ENCODE measurements at places on chromosomes 2 and 18. TPM values are rescaled to one million over a fixed set of nuclear protein-coding genes. Genes with fewer than 3 reads are reported as not detected.

DNA sequence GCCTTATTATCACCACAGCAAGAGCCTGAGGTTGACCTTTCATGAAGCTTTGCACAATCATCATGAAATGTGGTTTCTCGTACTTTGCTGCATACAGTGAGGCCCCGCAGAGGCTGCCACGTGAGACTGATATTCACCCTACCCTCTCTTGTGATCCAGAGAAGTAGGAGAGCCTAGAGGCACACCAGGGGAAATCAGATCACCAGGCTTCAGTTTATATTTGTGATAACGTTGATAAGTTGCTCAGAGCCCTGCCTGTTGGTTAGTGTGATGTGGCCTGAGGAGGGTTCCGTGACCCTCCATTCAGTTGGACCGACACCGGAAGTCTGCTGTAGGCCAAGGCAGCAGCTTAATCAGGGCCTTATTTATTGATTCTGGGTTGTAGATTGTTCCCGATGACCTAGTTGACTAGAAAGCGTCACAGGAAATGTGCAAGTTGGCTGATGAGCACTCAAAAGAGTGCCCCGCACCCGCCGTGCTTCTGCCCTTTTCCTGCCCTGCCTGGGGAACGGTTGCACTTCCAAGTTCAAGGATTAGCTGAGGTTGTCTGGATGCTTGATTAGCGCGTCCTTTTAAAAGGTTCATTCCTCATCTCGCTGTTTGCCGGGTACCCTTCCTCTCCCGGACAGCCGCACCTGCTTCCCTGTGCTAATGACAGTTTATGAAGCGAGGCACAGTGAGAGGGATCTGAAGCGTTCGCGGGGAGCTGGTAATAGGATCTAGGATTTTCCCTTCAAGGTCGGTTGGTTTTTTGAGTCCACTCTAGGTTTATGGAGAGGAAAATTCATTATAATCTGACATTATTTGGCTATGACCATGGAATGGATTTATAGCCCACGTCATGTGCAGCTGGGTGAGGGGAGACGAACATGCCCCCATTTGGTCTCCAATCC, 146.4 kb downstream of the SH3RF3 start:
- DNase-seq: no peak
- no peaks in the 10 kb centered on the region for H3K27me3 ChIP-seq
- peak overlapping the region; percentile 51 for H3K27ac ChIP-seq
- H3K4me1 ChIP-seq: peaks cover 1% of the 10 kb centered on the region
- H3K36me3 ChIP-seq: no peaks in the 10 kb centered on the region

DNA sequence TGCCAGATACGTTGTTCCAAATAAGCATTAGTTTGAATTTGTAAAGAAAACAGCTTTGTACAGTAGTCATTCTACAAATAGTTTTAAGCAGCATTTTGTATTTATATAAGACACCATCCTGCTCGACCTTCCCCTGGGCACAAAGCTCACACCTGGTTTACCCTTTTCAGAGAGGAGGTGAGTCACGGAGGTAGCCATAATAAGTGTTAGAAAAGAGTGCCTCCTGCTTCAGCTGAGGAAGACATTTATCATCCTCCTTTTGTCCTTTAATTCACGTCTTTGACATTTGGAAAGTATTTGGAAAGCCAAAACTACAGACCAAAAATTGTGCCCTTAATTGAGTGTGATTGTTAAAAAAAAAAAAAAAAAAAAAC, 6.8 kb downstream of the RAB12 start:
- H3K4me3 ChIP-seq: no peak overlapping the region
- DNase-seq: no peak
- H3K4me1 ChIP-seq: peaks cover 10% of the 10 kb centered on the region
- peaks cover 4% of the 10 kb centered on the region for H3K36me3 ChIP-seq
- H3K27ac ChIP-seq: no peak overlapping the region

TUBA3D gene
- total RNA-seq: not detected

DNA sequence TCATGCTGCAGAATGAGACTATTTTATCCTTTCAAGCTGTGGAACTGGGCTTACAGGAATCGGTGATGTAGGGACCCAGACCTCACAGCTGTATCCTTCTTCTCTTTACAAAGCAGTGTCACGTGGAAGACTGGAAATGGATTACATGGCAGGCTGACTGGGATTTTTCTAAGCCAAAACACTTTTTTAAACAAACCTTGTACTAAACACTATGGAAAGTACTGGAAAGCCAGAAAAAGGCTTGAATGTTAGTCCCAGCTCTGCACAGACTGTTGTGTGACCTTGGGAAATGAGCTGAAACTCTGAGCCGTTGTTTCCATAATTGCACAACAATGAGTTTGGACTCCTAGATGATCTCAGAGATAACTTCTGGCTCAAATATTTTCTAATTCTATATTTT, 7.6 kb upstream of the ADAM23 start:
- no peak overlapping the region for H3K4me3 ChIP-seq
- H3K36me3 ChIP-seq: no peaks in the 10 kb centered on the region
- no peak for DNase-seq

GRCh38 chr2:14632133-14632936, at the start of gene LRATD1:
Gene LRATD1, plus strand, starts transcription at chr2:14632717. Its CDS starts 1,263 bp downstream, at chr2:14633980.
- DNase-seq: peak; percentile 93
- H3K27ac ChIP-seq: peak within 1 kb of the TSS; percentile 95
- H3K4me3 ChIP-seq: peak within 1 kb of the TSS; percentile 100
- H3K27me3 ChIP-seq: no peaks in the 10 kb centered on the region
- peaks cover 22% of the 10 kb centered on the region for H3K36me3 ChIP-seq
- H3K4me1 ChIP-seq: peaks cover 26% of the 10 kb centered on the region

ID2 gene
- 292 TPM for total RNA-seq

CFC1 gene
- 27.7 TPM for total RNA-seq

DNAJC5G gene
- total RNA-seq: not detected

GRCh38 chr18:23243178-23243577, 107.9 kb downstream of the CABLES1 start:
- peaks cover 1% of the 10 kb centered on the region for H3K36me3 ChIP-seq
- no peaks in the 10 kb centered on the region for H3K27me3 ChIP-seq
- no peak overlapping the region for H3K4me3 ChIP-seq

HRH4 gene
- total RNA-seq: not detected

- H3K36me3 ChIP-seq: no peaks in the 10 kb centered on the region
- H3K4me1 ChIP-seq: no peaks in the 10 kb centered on the region
- H3K27ac ChIP-seq: no peak overlapping the region
- H3K27me3 ChIP-seq: no peaks in the 10 kb centered on the region
- DNase-seq: no peak
Observed at GRCh38 chr2:47118581-47118980, 36.5 kb downstream of the STPG4 start.

- H3K27ac ChIP-seq: no peak overlapping the region
- H3K36me3 ChIP-seq: no peaks in the 10 kb centered on the region
Observed at GRCh38 chr2:203740871-203741281, 34.4 kb downstream of the CD28 start.

DNA sequence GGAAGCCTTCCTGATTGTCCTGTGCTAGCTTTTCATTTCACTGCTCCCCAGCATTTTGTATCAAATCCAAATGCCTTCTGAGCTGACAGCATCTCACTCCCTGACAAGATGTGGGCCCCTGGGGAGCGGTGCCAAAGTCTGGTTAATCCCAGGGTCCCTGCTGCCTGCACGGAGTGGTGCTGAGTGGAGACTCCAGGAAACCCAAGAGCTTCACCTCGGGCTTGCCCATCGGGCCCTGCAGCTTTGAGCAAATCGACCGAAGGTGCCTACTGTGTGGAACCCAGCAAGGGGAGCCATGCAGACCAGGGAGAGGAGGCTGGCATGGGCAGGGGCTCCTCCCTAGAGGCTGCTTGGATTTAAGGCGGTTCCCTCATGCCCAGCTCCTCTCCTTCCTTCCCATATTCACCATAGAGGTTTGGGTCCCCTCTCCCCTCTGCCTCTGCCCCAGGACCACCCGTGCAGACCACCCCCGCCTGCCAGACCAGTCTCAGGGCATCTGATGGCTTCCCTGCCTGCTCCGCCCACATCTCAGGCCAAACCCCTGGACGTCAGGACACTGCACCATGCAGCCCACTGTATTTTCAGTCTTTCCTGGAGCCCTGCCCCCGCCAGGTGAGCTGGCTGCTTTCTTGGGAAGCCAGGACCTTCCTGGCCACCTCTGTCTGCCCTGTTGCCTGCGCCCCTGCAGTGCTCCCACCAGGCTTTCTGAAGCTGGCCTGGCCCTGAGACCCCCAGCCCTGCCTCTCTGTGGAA, 37.8 kb downstream of the RRM2 start:
- H3K4me3 ChIP-seq: no peak overlapping the region
- H3K36me3 ChIP-seq: no peaks in the 10 kb centered on the region
- peaks cover 3% of the 10 kb centered on the region for H3K4me1 ChIP-seq
- DNase-seq: no peak
- no peak overlapping the region for H3K27ac ChIP-seq

- H3K27ac ChIP-seq: no peak overlapping the region
- H3K36me3 ChIP-seq: no peaks in the 10 kb centered on the region
- peaks cover 10% of the 10 kb centered on the region for H3K27me3 ChIP-seq
- H3K4me1 ChIP-seq: no peaks in the 10 kb centered on the region
- no peak overlapping the region for H3K4me3 ChIP-seq
Observed at GRCh38 chr2:96396095-96396494, 60.5 kb downstream of the NCAPH start.

DNA sequence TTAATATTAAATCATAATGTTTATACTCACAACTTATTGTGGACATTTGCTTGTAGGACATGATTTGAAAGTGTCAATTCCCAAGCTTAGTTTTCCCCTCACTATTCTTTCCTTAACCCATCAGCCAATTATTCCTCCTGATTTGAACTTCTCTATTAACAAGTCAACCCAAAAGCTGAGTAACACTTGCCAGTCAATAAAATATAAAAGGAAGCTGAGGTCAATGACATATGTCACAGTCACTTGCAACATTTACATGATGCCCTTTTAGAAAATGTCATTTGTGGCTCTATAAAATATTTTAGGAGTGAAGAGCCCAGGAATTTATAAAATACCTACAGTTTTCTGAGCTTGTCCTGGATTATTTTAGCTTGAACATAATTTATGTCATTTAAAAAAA, 7.2 kb downstream of the CCDC68 start:
- H3K27ac ChIP-seq: no peak overlapping the region
- H3K4me3 ChIP-seq: no peak overlapping the region
- DNase-seq: no peak
- H3K4me1 ChIP-seq: peaks cover 25% of the 10 kb centered on the region
- H3K27me3 ChIP-seq: no peaks in the 10 kb centered on the region

DNA sequence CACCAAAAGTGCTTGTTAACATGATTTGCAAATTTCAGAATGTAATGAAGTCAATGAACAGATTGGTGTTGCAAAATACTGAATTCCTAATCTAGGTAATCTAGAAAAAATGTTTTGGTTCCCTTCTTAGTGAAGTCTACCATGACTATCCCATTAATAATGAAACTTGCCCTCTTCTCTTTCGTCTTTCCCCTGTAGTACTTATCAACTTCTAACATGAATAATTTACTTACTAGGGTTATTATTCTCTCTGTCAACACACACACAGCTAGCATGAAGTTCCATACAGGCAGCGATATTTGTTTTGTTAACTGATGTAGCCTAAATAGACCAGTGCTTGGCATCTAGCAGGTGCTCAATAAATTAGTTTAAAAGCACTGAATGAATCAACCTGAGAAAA, 160.2 kb downstream of the NCK2 start:
- peaks cover 9% of the 10 kb centered on the region for H3K4me1 ChIP-seq
- no peak for DNase-seq
- H3K36me3 ChIP-seq: peaks cover 7% of the 10 kb centered on the region
- H3K4me3 ChIP-seq: no peak overlapping the region
- H3K27ac ChIP-seq: no peak overlapping the region
- H3K27me3 ChIP-seq: no peaks in the 10 kb centered on the region

DNA sequence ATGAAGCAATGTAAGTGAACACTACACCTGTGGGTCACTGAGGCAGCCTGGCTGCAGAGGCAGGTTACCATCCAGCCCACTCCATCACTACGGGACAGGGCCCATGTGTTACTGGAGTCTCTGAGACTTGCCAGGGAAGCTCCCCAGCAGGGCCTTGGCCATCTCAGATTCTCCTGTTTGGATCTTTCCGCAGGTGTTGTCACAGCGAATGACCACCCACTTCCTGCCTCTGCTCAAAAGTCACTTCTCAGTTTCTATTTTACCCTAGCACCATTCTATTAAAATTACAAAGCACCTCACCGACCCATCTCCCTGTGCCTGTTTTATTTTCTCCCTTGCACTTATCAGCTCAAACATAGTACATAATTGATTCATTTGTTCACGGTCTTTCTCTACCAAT, 34.5 kb upstream of the L3MBTL4 start:
- H3K27ac ChIP-seq: no peak overlapping the region
- no peaks in the 10 kb centered on the region for H3K36me3 ChIP-seq
- DNase-seq: no peak
- peaks cover 4% of the 10 kb centered on the region for H3K27me3 ChIP-seq
- H3K4me1 ChIP-seq: peaks cover 18% of the 10 kb centered on the region

GRCh38 chr2:229456091-229456490, 185.0 kb upstream of the PID1 start:
- no peak for DNase-seq
- no peak overlapping the region for H3K4me3 ChIP-seq
- H3K4me1 ChIP-seq: no peaks in the 10 kb centered on the region

DNA sequence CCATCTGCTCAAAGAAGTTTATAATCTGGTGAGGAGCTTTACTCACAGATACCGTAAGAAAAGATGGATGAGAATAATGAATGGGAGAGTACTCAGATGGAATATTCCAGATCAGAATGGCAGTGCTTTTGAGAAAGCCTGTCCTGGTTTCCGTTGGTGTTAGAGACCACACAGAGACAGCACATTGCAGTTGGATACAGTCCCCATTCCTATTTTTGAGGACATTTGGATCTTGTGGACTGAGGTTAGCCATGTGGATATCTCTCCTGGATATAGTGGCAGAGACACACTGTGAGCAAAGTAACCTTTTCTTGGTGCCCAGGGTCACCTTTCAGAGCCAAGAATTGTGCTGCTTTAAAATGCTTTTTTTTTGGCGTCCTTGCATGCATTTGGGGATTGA, 63.7 kb downstream of the TANC1 start:
- DNase-seq: no peak
- no peak overlapping the region for H3K4me3 ChIP-seq
- peaks cover 28% of the 10 kb centered on the region for H3K4me1 ChIP-seq
